ENCODE measurements at places on chromosomes 2 and 18. TPM values are rescaled to one million over a fixed set of nuclear protein-coding genes. Genes with fewer than 3 reads are reported as not detected.

The DNER gene
- 111 TPM for total RNA-seq

The SMAD2 gene
- total RNA-seq = 226 TPM

The DTNA gene
- total RNA-seq = 6.3 TPM

The CCNYL1 gene
- total RNA-seq = 16.8 TPM

The UGT1A3 gene
- not detected for total RNA-seq

Data from NCI-H460 (cell line).